ENCODE measurements at places on chromosomes 7 and 10.

DNA sequence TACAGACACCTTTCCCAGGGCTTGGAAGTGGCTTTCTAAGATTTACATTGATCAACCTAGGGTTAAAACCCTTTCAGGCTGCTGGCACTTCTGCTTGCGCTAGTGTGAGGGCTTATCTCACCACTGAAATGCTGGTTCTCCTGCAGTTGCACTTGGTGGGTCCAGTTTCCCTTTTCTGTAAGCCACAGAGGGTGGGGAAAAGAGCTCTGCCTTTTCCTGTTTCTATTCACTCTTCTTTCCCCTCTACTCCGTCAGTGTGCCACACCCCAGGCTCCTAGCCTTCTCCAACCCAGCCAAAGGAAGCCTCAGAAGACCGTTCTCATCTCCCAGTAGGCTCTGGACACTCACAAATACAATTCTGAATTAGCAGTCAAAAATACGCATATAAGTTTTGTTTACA is 19.0 kb upstream of the CAPZA2 start:
- no peak for DNase-seq

DNA sequence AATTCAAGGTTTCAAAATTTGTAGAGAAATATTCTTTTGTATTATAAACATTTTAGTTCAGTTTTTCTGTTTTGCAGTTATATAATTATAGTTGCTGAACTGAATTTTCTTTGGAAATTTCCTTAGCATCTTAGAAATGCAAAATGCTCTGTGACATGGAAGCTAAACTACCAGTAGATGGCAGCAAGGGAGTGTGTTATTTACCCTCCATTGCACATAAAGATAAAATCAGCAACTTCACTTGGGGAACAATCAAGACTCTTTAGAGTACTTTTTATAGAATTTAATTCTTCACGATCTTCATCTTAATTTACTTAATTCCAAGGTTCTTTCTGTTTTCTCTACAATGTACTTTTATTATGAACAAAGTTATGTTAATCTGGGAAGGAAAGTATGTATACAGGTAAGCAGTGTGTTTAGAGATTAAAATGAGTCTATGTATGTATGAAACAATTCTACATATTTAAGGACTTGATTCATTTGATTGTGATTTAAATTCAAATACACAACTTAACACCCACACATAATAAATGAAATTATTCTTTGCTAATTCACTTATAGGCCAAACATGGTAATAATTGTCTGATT is 404.2 kb downstream of the THSD7A start:
- no peak for DNase-seq

DNA sequence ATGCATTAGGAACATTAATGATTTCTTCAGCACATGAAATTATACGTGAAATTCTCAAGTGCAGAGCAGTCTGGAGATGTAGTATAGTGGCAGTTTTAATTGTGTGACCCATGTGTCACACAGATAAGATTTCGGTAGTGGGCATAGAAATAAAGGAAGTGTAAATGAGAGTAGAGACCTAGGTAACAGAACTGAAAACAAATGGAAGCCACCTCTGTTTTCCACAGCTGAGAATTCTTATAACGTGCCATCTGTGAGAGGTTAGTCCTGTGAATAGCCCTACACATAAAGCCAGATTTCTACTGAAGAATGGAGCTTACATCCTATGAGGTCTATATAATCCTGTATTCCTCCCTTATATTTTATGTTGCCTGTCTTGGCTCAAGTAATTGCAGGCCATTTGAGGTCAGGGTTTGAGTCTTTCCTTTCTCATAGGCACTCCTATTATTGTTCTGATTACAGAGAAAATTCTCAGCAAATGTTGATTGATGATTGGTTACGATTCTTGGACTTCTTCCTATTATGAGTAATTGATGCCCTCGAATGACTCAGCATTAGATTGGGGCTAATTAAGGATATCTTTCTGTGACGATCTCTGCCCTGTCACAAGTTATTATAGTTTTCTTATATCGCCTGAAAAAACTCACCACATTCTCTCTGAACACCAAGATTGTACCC is 258.2 kb downstream of the KIF20B start:
- DNase-seq, result no peak

GRCh38 chr7:12674861-12675260 is 12.6 kb upstream of the ARL4A start:
- no peak for DNase-seq
